ENCODE measurements at places on chromosomes 12 and 14.

DNA sequence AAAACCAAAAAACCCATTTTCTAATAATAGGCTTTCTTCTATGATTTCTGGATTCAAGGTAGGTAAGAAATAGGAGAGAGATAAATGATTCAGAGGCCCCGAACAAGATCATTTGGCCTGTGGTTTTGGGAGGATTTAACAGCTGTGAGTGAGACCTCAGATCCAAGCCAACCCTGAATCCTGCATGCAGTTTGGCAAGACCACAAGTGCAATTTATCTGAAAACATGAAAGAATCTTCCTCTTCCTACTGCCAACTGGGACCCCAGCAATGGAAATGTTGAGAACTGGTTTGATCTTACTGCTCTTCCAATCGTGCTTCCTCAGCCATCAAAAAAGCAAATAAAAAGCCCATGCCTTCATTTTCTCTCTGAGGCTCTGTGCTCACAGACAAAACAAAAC is 519.7 kb upstream of the TBX3 start:
- DNase-seq, result no peak

- DNase-seq, result no peak
These were observed 22.5 kb downstream of the NINJ2 start for GRCh38 chr12:640773-641172.

- no peak for DNase-seq
These were observed 61.7 kb downstream of the BTBD7 start for GRCh38 chr14:93271111-93271510.

GRCh38 chr14:21536418-21537089 is 10.4 kb upstream of the SALL2 start:
- DNase-seq, result no peak

DNA sequence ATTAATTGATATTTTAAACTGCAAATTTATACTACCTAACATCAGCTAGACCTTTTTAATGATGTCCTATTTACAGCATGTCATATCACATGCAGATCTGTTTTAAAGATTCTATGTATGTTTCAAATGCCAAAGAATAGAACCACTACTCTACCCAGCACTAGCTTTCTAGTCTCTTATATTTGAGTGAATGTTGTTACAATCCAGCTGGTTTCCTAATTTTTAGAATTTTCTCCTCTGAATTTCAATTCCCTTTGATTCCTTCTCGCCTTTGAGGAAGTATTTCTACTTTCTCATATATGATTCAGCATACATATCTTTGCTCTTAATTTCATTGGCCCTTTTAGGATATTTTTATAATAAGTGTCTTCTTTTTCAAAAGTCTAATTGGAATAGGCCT is 841.9 kb downstream of the TMTC2 start:
- DNase-seq, result no peak

GRCh38 chr14:34682787-34683321 is 31.5 kb downstream of the CFL2 start:
- DNase-seq, result no peak

Data from epithelial cell of proximal tubule (primary cell).